Activated T-helper 1 cell treated with anti-CD3 and anti-CD28 coated beads, Interleukin-2, amount 50 U/mL, for 16 hours (primary cell): ENCODE measurements at places on chromosomes 7 and 10.

- no peak for DNase-seq
Observed at GRCh38 chr7:77831481-77831880, 32.9 kb downstream of the PHTF2 start.

- no peak for DNase-seq
Observed at GRCh38 chr10:116256752-116257259, 16.2 kb downstream of the GFRA1 start.

- DNase-seq: no peak
Observed at GRCh38 chr7:135355377-135356048, 121.9 kb downstream of the STRA8 start.

- no peak for DNase-seq
Observed at GRCh38 chr10:24437302-24437701, 228.4 kb downstream of the KIAA1217 start.

- no peak for DNase-seq
Observed at GRCh38 chr7:95531605-95532219, 46.0 kb downstream of the ASB4 start.
